ENCODE measurements at places on chromosomes 11 and 22.

GRCh38 chr11:123132881-123133280 lies 62.2 kb downstream of the CLMP start:
- DNase-seq, result no peak

DNA sequence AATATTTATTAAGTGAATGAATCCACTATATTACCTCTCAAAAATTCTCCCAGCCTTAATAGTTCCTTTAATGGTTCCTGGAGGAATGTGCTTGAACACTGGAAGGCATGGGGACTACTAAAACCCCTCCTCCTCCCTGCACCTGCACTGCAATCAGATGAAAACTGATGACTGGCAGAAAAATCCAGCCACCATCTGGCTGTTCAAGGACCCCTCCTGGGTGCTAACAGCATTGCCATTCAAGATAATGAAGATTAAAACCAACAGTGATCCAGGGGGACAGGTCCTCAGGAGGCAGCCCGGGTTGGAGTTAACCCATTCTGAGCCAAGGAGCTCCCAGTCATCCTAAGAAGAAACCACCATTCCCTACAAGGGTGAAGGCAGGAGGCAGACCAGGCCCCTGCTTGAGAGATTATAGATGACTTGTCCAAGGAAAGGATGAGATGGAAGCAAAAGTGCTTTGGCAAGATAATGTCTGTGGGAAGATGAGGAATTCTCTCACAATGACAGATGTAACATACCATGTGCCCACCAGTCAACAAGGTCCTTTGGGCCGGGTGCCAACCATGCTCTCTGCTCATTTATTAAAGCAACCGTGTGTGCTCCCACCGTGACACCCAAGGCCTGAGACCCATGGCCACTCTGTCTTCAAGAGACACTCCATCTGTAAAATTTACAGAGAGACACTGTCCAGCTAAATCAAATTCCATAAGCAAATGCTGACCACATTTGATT lies 90.6 kb downstream of the LARGE1 start:
- no peak for DNase-seq

DNA sequence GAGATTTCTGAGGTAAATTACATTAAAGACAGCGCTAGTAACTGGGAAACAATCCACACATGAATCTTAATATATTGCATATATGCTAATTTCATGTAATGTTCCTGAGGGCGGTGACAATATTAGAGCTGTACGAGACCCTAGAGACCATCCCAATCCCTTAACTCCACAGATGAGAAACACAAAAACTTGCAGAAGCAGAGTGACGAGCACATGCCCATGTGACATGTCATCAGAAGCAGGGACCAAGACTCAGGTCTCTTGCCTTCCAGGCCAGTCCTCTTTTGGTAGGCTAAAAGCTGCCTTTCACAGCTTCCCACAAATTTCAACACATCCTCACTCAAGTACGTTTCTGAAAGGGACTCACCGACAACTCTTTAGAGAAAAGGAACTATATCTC lies 11.8 kb downstream of the MAPK1 start:
- DNase-seq, result no peak

DNA sequence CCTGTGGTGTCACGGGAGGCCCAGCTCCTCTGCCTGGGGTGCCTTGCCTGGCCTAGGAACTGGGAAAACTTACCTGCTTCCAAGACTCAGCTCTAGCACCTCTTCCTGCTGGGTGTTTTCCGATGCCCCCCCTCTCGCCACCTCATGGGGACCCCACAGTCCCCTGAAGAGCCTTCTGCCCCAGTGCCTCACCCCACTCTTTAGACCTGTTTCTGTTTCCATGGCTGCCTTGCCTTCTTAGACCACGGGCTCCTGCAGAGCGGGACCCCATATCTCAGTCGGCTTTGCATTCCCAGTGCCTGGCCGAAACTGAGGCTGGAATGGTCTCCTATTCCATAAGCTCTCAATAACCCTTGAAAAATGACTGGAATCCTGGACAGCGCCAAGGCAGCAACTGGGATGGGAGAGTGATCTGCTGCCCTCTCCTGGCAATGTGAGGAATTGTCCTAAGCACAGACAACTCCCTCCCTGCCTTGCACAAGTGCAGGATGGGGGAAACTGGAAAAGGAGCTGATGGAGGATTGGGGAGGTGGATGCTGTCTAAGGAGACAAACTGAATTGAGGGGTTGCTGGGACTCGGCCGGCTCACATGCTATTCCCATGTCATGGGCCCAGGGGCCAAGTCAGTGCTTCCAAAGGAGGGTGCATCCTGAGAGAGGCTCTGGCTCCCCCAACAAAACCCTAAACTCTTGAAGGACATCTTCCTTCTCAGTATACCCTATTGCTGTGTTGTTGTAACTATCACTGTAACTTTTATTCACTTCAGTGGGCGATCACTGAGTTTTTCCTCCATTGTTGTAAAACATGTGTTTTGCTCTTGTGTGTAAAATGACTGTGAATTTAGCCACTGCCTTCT lies 26.6 kb upstream of the IL17RA start:
- peak; percentile 58 for DNase-seq

GRCh38 chr11:126257764-126258163 lies 10.9 kb downstream of the SRPRA start:
- no peak for DNase-seq

DNA sequence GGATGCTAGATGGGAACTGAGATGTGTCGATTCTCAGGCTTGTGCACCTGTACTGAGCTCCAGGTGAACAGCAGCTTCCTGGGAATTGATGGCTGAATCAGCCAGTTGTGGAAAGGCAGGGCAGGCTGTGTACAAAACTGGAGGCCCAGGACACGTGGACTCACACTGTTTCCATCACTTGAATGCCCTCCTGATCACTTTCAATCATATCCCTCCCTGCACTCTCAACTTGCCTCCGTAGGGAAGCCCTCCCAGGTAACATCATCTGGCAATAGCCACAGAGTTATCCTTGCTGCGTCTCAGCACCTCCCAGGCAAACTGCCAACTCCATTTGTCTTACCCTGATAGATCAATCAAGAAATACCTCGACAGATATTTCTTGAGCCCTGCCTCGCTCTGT lies 10.1 kb downstream of the FAM83F start:
- DNase-seq, result no peak

DNA sequence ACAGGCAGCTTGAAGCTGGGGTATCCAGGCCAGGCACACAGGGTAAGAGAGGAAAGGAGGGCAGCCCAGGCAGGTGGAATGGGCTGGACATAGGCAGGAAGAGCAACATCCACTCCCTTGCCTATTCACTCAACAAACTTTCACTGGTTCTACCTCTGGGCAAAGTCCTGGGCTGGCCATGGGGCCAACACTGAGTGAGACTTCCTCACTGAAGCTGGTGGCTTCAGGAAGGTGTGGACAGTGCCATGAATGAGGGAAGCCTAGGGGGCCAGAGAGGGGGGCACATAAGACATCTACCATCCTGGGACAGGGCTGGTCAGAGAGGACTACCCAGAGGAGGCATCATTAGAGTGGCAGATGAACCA lies 44.9 kb upstream of the TCF20 start:
- DNase-seq, result no peak

DNA sequence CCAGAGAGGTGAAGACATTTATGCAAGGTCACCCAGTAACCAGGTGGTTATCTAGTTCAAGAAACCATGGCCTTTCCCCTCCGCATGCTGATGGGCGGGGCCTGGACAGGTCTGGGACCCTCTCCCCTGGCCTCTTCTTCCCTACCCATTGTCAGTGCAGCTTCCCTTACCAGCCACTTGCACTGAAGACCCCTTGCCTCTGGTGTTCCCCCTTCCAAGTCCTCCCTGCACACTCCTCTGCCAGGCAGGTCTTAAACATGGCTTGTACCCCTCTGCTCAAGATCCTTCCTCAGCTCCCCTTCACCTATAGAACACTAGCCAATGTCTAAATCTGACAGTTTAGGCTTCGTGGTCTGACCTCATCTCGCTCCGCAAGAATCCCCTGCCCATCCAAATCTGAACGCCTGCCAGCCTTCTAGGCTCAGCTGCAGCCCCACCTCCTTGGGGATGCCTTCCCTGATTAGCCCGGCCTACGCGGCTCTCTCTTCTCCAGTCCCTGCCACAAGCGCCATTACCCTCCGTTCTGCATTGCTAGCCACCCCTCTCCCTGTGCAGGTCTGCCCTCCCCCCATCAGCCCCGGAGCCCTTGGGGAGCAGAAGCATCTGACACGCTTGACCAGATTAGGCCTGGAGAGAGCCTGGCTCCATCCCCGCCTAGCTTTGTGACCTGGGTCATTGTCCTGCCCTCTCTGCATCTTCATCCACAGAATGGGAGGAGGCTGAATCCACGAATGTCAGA lies 213.8 kb downstream of the DSCAML1 start:
- peak; percentile 95 for DNase-seq

GRCh38 chr11:117835576-117835975 lies 11.0 kb upstream of the FXYD2 start:
- no peak for DNase-seq

GRCh38 chr11:103946793-103947545 lies 89.5 kb upstream of the DDI1 start:
- no peak for DNase-seq

GRCh38 chr11:13772223-13773046 lies 104.0 kb downstream of the FAR1 start:
- peak; percentile 89 for DNase-seq

DNA sequence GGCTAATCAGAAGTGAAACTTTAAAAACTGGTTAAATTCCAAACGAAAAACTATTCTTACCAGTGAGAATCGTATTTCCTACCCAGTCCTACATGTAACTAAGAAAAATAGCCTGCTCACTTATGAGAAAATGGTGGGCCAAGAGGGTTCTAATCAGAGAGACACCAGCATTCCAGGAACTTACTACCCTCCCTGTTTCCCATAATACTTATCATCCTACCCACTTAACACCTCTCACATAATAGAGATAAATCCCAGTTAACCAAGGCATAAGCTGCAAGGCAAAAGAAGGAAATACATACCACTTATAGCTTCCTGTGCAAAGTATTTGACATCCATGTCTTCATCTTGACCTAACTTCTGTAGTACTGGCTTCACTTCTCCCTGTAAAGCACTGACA lies 24.4 kb downstream of the PPP2R1B start:
- DNase-seq, result no peak

GRCh38 chr11:1682225-1682905 lies 14.6 kb upstream of the KRTAP5-6 start:
- no peak for DNase-seq

- DNase-seq, result no peak
Measured at GRCh38 chr11:39772525-39773137, 1686.8 kb downstream of the LRRC4C start.

GRCh38 chr11:72223615-72224563 lies 678 bp upstream of the INPPL1 start:
- DNase-seq, result no peak

DNA sequence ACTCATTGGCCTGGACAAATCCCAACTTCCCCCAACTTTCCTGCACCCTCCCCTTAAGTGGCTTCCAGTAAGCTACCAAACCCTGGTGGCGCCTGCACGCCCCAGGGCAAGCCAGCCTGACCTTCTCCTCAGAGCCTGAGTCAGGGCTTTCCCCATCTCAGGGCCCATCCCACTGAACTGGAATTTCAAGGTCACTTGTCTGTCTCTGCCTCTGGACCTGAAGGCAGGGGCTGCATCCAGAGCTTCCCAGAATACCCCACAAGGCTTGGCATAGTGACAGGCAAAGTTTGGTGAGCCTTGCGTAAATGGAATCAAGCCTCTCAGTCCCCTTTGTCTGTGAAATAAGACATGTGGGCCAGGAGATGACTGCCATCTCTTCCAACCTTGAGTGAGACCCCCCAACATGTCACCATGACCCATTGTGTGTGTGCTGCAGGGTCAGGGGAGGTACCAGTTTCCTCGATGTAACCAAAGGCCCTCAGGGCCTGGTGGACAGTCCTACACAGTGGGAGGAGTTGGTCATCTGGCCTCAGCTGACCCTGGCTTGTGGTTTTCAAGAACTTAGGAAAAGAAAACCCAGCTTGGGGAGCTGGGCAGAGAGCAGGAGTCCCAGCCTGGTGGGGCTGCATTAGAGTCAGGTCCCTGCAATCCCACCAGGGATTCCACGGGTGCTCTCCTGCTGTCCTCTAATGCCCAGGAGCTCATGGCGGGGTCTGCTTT lies 8.9 kb downstream of the ALX4 start:
- DNase-seq, result no peak

DNA sequence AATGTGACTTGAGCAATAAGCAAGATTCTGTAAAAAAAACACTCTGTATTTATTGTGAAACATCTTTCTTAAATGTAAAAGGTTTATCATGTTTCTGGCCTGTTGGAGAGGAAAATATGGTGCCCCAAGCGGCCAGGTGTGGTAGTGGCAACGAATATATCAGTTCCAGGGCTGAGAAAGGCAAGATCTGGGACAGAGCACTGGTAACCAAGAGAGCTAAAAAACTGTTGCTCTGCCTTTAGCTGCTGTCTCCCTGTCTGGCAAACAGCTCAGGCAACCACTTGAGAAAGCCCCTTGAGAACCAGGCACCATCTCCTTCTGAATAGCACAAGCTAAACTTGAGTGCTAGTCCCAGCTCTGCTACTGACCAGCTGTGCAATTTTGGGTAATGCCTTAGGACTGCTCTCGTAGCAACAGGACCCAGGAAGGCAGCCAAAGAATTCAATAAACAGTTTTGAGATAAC lies 129.9 kb downstream of the KCNC1 start:
- no peak for DNase-seq

Data from NCI-H526 (cell line).